Activated CD4-positive, alpha-beta memory T cell treated with anti-CD3 and anti-CD28 coated beads for 36 hours (primary cell): ENCODE measurements at places on chromosomes 4 and X. TPM values are rescaled to one million over a fixed set of nuclear protein-coding genes. Genes with fewer than 3 reads are reported as not detected.

EDNRA gene
- not detected for total RNA-seq

DNA sequence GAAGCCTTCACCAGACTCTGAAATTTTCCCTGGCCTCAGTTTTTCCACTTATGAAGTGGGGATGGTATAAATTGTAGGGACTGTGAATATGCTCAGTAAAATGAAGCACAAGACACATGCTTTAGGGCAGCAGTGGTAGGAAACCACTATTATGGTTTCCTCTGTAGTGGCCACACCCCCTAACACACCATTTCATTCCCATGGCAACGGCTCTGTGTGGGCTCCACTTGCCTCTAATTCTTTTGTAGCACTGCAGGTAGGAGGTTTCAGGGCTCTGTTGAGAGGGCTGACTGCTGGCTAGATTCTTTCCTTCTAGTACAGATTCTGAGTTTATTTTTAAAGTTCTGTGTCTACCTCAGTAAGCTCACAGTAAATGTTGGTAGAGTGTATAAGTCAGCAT lies 3.5 kb upstream of the VMA21 start:
- H3K4me1 ChIP-seq, result peaks cover 30% of the 10 kb centered on the region
- peak; percentile 62 for DNase-seq
- no peak overlapping the region for H3K4me3 ChIP-seq
- no peaks in the 10 kb centered on the region for H3K27me3 ChIP-seq
- H3K36me3 ChIP-seq, result peaks cover 4% of the 10 kb centered on the region

DNA sequence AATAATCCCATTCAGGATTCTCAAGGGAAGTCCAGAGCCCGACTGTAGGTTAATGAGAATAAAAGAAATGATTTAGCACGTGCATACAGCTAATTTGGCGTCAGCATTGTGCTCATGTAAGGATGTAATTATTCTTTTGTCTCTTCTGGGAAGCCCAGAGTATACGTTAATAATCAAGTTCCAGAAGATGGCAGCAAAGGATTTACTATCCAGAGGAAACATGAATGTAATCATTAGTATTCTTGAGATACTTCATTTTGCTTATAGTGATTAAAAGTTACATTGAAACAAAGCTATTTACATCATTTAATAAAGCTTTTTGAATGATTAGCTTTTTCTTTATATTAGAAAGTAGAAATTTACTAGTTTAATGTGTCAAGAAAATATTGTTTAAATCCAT lies 27.1 kb upstream of the MAP9 start:
- H3K27ac ChIP-seq, result no peak overlapping the region
- no peak for DNase-seq
- no peaks in the 10 kb centered on the region for H3K27me3 ChIP-seq
- no peak overlapping the region for H3K4me3 ChIP-seq
- H3K4me1 ChIP-seq, result no peaks in the 10 kb centered on the region
- H3K36me3 ChIP-seq, result no peaks in the 10 kb centered on the region

- no peaks in the 10 kb centered on the region for H3K36me3 ChIP-seq
- H3K27ac ChIP-seq, result no peak overlapping the region
- H3K27me3 ChIP-seq, result no peaks in the 10 kb centered on the region
- no peak for DNase-seq
These were observed 70.5 kb upstream of the ESX1 start for GRCh38 chrX:104325213-104325585.

DNA sequence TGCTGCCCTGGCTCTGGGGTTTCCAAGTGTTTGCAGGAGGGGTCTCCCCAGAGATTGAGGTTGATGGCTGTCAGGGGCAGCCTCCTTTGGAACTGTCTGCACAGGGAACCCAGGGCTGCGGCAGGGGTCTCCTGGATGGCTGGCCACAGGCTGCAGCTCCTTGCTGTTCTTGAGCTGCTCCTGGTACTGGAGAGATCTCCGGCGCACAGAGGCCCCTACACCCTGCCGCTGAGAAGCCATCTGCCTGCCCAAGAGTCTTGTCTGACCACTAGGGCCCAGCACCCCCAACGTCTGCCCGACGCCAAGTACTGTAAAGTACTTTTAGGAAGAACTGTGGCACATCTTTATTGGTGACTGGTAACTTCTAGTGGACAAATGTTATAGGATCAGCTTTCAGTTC lies 13.5 kb downstream of the STIM2 start:
- no peak overlapping the region for H3K4me3 ChIP-seq
- H3K36me3 ChIP-seq, result peaks cover 13% of the 10 kb centered on the region
- no peaks in the 10 kb centered on the region for H3K27me3 ChIP-seq
- H3K27ac ChIP-seq, result no peak overlapping the region
- peaks cover 77% of the 10 kb centered on the region for H3K4me1 ChIP-seq
- DNase-seq, result no peak
